IMR-90 (cell line): ENCODE measurements at places on chromosomes 13 and 19.

DNA sequence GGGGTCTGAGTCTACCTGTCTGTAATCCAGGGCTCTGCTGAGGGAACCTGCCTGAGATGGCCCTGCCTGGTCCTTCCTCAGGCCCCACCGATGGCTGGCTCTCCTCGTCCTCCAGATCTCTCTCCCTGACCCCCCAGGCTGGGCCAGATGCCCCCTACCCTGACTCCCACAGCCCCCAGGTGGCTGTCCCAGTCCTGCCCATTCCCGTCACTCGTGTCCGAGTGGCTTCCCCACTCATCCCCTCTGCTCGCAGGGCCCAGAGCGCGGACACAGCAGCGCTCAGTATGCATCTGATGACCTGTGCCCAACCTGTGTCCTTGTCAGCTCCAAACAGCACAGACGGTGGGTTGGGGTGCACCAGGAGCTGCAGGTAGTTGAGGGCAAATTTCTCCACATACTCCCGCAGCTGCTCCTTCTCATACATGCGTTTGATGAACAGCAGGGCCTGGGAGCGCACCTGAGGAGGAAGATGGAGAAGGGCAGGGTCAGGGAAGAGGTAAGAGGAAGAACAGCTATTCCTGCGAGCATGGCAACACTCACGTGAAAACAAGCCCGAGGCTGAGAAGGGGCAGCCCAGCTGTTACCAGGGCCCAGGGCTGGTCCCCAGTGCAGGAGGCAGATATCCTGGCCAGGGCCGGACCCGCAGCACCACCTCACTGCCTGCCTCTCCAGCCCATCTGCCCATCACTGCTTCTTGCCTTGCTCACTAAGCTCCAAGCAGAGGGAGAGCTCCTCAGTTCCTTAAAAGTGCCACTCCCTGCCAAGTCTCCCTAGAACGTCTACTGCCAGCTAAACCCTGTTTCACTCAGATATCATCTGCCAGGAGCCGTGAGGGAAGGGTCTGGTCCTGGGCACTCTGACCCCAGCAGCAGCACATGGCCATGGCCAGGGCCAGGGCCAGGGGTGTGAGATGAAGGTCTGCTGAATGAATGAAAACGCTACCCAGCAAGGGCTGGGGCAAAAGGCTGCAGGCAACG is 11.1 kb upstream of the RSPH6A start:
- no peak for DNase-seq

GRCh38 chr13:51326777-51327176 is 12.7 kb upstream of the SERPINE3 start:
- DNase-seq: no peak

GRCh38 chr19:4979211-4979807 is 10.4 kb downstream of the KDM4B start:
- DNase-seq: no peak

DNA sequence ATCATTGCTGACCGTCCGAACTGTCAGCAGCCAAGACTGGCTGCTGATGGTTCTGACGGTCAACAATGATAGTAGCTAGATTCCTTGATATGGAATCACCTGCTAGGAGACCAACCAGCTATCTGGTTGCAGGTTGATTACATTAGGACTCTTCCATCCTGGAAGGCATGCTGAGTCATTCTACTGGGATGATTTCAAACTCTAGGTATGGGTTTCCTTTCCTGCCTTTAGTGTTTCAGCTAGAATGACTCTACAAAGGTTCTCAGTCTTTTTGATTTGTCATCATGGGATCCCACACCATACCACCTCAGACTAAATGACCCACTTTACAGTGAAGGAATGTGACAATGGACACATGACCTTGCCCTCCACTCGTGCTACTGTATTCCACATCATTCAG is 138.1 kb upstream of the KL start:
- DNase-seq: peak; percentile 73

DNA sequence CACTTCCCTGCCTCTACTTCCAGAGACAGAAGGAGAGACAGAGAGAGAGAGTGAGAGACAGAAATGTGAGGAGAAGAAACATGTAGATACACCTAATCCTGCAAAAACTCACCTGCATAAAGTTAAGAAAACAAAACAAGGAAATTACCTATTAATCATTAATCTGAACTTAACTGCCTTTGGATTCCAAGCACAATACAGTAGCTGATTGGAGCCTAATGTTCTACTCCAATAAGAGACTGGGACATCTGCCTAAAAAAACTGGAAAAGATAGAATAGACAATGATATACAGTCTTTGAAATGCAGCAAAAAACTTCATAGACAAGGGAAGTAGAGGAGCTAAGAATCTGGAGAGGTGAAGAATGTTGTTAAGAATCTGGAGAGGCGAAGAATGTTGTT is 910.2 kb upstream of the SLC10A2 start:
- no peak for DNase-seq

DNA sequence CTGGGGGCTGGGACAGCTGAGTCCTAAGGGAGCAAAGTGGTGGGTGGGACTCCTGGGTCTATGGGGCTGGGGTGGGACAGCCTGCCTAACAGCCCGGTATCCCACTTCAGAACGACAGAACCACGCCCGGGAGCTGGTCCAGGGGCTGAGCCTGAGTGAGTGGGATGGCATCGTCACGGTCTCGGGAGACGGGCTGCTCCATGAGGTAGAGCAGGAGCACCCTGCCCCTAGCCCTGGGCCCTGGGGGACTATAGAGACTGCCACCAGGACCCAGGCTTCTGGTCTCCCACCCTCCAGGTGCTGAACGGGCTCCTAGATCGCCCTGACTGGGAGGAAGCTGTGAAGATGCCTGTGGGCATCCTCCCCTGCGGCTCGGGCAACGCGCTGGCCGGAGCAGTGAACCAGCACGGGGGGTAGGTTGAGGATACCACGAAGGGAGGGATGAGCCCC is 8.6 kb downstream of the SPHK2 start:
- no peak for DNase-seq

GRCh38 chr19:317710-318508 is 26.7 kb downstream of the MIER2 start:
- DNase-seq: no peak
